Nucleus accumbens (tissue), 56 donors: ENCODE measurements at places on chromosomes 16 and 17.

DNA sequence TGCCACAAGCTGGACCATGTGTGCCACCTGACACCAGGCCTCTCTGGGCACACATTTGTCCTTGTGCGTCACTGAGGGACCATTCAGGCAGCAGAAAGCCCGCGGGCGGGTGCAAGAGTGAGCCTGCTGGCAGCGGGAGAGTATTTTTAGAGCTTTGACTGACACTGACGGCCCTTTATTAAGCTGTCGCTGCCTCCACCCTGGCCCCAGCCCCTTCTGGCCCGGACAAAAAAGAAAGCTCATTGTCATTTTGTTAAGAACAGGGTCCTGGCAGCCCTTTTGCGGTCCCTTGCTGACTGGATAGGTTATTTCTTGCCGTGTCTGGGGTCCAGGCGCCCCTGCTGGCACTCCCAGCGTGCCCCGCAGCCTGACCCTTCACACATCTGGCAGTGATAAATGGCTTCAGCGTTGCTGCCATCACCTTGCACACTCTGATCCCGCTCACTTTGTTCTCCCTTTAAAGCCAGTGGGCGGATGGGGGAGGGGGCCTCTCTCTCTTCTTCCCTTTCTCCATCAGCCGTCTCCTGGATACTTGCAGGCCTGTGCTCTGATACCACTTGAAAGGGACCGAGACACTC, 78.4 kb upstream of the NKD1 start:
- peak; percentile 30 for DNase-seq

DNA sequence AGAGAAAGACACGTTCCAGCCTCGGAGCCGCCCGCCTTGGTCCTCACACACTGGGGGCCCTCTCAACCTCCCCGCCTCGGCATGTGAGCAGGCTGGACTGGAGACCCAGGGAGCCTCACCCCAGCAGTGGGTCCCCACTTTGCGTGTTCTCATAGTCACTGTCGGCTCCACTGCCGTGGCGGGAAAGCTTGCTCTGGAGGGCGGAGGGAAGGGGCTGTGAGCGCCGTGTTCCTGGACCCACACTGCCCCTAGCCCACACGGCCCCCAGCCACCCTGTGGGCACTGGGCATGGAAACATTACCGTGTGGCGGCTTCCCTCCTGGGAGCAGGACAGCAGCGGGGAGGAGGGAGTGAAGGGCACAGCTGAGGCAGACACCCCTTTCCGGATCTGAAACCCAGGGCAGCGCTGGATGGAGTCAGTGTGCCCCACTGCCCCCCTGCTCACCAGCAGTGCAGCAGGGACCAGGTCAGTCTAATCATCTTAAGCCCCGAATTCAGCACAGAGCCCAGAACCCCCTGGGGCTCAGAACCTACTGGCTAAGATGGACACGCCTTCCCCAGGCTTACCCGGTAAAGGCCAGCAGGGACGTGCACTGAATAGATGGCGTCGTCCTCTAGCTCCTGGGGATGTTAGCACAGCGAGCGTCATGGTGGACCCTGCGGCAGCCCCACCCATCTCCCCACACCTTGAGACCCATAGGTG, 7.2 kb downstream of the TP53I13 start:
- no peak for DNase-seq

- peak; percentile 65 for DNase-seq
Measured at GRCh38 chr17:77140878-77141767, at the start of gene SEC14L1. TSS of gene SEC14L1 (plus strand) at chr17:77140969. CDS start at chr17:77143597, 2,628 bp downstream.

DNA sequence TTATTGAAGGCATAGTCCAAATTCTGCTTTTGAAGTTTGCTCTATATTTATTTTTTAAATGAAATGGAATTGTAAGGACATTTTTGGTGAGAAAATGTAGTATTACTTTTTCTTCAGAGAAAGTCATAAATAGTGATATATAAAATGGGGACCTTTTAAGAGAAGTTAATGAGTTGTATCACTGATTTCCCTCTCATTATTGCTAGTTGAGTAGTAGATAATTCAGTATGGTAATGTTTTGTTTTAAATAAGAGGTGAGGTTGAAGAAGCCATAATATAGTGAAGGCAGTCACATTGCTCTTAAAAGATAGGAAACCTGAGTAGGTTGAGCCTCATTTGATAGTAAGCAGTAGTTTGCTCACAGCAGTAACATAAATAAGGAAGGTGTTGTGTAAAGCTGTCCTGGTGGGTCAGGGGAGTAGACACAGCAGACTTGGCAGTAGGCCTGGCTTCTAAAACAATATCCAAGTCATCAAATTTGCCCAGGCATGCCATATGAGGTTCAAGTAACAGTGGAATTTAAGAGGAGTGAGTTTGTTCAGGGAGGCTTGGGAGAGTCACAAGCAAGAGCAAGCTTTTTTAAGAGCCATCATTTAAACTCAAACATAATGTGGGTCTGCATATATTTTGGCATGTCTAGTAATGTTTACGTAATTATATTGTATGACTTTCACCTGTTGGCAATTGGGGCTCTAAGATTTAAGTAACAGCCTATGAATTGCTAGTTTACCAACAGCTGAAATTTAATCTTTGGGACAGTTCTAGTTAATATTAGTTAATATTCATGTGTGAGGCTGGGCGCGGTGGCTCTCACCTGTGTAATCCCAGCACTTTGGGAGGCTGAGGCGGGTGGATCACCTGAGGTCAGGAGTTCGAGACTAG, 6.5 kb downstream of the NFATC3 start:
- DNase-seq = no peak

DNA sequence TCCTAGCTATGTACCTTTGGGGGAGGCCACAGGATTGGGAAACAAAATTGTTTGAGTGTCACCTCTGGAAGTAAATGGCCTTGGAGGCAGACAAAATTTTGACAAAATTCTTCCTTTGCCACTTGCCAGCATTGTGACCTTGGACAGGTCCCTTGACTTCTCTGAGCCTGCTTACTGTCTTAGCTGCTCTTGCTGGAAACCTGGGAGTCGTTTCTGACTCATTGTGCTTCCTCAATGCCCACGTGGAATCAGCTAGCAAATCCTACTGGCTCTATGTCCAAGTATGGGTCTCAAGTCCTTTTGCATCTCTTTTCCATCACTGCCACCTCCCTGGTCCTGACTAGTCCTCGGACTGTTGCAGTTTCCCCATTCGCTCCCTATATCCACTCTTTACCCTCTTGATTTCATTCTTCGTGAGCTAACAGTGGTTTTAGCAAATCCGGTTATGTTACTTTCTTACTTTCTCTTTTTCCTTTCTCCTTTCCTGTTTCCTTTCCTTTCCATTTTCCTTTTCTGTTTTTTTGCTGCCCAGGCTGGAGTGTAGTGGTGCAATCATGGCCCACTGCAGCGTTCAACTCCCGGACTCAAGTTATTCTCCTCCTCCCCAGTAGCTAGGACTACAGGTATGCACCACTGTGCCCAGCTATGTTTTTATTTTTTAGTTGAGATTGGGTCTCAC, 68.1 kb upstream of the LGALS9 start:
- DNase-seq = no peak

GRCh38 chr17:58728798-58729197, 26.9 kb upstream of the PPM1E start:
- no peak for DNase-seq

- DNase-seq = no peak
Measured at GRCh38 chr16:48734220-48734619, 124.2 kb upstream of the N4BP1 start.

DNA sequence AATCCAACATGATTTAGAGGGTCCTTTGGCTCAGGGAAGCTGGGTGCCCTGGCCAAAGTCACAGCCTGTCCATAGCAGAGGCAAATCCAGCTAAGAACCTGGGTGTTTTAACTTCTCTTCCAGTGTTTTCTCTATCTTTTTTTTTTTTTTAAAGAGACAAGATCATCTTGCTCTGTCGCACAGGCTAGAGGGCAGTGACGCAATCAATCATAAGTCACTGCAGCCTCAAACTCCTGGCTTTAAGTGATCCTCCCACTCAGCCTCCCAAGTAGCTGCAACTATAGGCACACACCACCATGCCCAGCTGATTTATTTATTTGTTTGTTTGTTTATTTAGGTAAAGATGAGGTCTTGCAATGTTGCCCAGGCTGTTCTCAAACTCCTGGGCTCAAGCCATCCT, 14.8 kb upstream of the GRIN2A start:
- DNase-seq = no peak

GRCh38 chr16:67683767-67684166, 17.2 kb downstream of the C16orf86 start:
- DNase-seq = no peak

- no peak for DNase-seq
Measured at GRCh38 chr17:3511852-3512504, 36.2 kb downstream of the ASPA start.

DNA sequence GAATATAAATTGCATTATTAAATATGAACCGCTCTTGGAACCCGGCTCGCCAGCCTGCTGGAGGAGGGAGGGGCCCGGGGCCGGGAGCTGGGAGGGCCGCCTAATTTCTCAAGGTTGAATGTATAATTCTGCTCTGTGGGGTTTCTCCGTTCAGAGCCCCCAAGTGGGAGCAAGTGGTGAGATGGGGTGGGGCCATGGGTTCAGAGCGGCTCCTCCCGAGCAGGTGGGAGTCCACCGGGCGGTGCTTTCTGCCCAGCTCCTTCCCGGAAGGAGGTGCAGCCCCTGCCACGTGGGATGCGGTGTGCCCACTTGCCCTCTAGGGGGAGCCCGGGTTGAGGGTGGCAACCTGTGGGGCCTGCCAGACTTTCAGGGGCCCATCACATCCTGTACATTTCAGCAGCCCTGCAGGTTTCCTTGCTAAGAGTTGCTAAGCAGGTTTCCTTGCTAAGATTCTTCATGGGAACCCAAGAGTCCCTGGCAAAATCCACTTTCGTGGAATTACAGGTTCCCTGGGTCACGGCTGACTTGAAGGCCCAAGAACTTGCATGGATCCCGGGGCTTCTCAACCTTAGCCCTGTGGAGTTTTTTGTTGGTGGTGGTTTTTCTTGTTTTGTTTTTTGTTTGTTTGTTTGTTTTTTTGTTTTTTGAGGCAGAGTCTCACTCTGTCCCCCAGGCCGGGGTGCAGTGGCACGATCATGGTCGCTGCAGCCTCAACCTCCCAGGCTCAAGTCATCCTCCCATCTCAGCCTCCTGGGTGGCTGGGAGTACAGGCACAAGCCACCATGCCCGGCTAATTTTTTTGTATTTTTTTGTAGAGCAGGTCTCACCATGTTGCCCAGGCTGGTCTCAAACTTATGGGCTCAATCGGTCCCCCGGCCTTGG, 196.7 kb upstream of the GSE1 start:
- DNase-seq = no peak

GRCh38 chr17:61757168-61757567, 106.2 kb downstream of the BRIP1 start:
- no peak for DNase-seq

GRCh38 chr17:70172449-70172848, 3.1 kb downstream of the KCNJ2 start:
- DNase-seq = no peak

DNA sequence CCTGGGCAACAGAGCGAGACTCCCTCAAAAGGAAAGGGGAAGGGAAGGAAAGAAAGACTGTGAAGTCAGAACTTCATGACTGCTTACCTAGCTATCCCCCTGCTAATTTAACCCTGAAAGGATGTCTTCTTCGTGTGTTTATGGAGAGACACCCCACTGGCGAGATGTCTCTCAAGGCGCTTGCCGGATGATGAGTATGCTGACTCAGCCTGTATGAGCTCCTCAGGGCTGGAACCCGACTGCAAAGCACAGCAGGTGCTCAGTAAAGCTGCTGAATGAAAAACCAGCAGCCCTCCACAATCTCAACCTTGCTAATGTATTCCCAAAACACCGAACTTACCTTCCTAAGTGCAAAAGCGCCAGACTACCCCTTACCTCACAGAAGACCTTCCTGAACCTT, 2.3 kb downstream of the ANKFY1 start:
- no peak for DNase-seq

GRCh38 chr16:19783363-19784182, 65.5 kb downstream of the IQCK start:
- DNase-seq = no peak

DNA sequence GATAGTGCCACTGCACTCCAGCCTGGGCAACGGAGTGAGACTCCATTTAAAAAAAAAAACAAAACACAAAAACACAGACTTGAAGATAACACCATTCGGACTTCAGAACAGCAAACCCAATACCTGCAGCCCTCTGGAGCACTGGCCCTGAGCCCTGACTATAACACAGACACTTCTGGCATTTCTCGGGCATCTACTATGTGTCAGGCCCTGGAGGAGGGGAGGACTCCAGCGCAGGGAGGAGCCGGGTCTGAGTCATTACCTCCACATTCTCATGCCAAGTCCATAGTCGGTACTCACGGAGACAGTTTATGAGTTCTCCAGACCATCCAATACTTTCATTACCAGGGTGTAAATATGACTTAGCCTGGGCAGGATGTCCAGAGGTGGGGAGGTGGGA, 48.8 kb downstream of the PITPNM3 start:
- DNase-seq = no peak
